Renal pelvis (tissue), 12 donors: ENCODE measurements at places on chromosomes 16 and 17.

DNA sequence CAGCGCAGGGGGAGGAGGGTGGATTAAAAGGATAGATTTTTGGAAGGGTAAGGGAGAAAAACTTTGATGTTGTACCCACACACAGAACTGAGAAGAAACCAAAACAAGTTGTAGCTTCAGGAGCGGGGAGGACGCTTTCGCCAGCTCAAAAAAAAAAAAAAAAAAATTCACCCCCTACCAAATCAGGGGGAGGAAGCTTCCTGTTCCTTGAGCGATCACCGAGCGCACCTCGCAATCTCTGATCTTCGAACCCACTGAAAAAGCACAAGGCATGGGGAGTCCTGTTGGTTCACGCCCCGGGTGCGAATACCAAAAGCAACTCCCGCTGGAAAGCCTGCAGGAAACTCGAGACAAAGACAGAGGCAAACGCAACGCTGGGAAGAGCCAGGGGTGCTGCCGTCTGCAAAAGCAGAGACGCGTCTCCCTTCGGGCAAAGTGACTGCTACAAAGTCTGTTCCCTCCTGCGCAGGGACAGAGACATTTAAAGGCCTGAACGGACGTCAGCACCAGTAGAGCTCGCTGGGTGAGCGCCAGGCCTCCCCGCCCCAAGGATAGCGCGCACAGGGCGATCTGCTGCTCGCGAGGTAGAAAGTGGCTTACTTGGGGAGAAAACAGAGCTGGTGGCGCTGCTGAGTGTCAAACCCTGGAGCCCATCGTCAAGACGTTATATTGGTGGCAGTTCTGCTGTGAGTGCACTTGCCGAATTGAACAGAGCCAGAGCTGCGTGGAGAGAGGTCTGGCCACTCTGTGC lies 190.4 kb downstream of the USP22 start:
- no peak for DNase-seq

- no peak for DNase-seq
These were observed 6.1 kb upstream of the PDP2 start for GRCh38 chr16:66874079-66874775.

GRCh38 chr16:88569614-88569984 lies 604 bp upstream of the ZC3H18 start:
- no peak for DNase-seq

- no peak for DNase-seq
These were observed 46.3 kb downstream of the ABCC12 start for GRCh38 chr16:48109475-48109874.

- no peak for DNase-seq
These were observed at the start of gene SPHK1 for GRCh38 chr17:76384222-76384986. TSS of gene SPHK1 (plus strand) at chr17:76384609. CDS start at chr17:76385645, 1,036 bp downstream.
